ENCODE measurements at places on chromosomes 3 and 15.

GRCh38 chr3:134300520-134300919, 49.9 kb upstream of the RYK start:
- no peak for DNase-seq

DNA sequence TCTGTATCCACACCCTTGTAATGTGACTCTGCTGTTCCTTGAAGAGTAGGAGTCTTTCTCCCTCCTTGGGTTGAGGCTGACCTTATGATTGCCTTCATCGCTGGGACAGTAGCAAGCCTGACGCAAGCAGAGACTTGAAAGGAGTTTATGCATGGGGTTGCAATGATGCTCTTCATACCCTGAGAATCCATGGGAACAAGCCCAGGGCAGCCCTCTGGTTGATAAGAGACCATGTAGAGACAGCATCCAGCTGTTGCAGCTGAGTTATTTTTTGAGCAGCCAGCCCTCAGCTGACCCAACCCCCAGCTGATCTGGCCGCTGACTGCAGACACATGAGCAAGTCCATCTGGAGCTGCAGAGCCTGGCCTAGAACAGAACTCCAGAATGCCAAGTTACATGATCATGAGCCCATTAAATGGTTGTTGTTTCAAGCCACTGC, 60.6 kb upstream of the ARNT2 start:
- DNase-seq: no peak

- DNase-seq: no peak
These were observed 110.9 kb upstream of the PHLDB2 start for GRCh38 chr3:111748132-111748531.

GRCh38 chr3:56908004-56908403, 106.3 kb upstream of the ARHGEF3 start:
- DNase-seq: no peak

GRCh38 chr3:32375596-32375930, 16.1 kb upstream of the CMTM7 start:
- no peak for DNase-seq

DNA sequence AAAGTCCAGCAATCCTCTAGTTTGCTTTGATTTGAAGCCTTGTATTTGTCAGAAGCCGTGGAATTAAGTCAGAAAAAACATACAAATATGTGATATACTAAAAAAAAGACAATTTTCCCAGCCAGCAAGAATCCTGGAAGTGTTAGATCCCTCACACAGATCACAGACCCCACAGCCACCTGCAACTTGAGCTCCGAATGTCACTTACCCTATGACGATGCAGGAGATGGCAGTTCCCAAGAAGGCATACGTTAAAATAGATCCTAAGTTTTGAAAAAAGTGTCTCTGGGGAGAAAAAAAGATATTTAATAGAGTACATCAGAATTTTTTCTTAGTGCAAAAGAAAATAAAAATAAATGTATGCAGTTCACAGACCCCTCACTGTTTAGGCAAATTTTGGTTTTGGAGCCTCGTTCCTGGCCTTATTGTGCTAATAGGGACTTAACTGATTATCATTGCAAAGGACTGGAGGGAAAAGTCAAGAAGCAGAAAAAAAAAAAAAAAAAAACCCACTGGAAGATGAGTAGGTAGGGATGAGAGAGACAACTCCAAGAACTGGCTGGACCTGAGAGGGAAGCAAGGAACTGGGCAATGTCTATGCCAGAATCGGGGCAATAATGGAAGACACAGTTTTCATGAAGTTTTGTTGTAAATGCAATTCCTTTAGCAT, 53.3 kb downstream of the SLC9A9 start:
- DNase-seq: no peak

DNA sequence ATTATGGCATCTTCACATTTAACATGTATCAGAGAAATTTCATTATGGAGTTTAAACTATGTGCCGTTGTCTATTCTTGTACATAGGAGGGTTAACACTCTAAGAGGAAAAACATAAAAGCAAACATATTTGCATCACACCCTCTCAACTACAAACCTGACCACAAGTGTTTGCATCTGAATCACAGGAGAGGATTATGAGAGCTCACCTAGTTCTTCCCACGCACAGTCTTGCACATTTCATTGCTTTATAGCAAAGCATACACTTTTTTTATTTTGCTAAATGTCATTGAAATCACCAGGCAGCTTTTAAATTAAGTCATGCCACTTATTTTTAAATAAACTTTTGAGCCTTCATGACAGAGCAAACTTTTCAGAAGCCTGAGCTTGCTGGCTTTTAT, 12.5 kb downstream of the TRAT1 start:
- no peak for DNase-seq

DNA sequence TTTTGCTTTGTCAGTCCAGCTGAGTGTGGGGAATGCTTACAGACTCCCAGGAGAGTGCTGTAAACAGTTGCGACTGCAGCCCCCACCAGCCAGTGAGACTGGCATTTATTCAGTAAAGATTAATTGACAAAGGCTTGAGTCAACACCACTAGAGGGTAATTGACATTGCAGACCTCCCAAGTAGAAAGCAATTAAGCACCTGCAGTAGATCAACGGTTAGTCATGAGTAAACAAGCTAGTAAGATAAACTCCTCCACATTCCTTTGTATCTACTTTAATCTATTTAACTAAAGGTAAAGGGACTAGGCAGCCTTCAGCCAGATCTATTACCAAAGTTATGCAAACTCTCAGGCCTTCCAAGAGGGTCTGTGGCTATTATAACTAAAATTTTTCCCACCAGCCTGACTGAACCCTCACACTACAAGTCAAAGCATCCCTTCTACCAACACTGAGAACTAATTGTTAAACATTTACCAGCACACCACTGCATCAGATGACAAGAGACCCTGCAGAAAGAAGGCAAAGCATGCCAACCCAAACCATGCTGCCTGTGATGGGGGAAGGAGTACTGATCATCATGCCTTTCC, 30.5 kb upstream of the GALNT15 start:
- DNase-seq: no peak

DNA sequence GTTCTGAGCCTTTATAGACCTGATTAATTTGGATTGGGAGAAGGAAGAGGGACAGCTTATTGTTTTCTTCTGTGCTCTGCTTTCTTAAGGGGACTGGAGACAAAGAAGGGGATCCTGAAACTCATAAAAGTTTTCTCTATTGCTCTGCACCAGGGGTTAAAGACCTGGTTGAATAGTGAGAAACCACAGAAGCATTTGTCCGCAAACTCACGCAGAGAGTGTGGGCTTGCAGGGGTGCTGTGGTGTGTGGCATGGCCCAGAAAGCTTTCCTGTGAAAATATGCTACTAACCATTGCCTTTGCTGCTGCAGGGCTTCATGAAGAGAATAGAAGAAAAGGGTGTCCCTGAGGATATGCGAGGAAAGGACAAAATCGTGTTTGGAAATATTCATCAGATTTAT, 73.1 kb upstream of the UMPS start:
- DNase-seq: no peak

DNA sequence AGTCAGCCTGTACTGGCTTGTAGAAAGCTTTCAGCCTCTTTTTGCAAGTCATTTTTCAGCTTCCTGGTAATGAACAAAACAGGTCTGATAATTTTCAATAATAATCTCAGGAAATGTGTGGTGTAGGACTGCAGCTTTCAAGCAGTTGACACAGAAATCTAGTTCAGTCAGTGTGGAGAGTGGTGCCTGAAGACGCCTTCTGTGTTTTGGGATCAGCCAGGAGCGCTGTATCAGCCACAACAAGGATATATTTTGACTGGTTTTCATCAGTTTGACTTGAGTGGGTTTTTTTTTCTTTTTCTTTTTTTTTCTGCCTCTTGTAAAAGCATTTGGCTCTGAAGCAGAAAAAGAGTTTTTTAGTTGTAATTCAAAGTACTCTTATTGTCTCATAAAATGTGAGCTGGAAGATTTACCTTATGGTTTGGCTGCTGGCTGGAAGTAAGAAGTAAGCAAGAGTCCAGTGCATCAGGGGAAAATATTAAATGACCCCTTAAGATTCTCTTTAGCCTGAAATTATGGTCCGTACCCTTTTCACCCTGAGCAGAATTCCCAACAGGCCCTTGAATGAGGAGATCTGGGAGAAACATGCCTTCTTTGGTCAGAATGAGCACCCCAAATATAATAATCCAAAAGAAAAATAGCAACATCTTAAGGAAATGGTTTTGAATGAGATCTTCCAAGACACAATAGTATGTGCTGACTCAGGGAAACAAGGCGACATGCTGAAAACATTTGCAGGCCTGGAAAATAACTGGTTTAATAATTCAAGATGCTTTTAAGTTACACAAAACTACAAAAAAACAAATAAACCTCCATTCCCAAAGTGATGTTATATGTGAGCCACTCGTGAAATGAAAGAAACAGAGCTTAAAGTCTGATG, 332.7 kb upstream of the ADAMTS9 start:
- no peak for DNase-seq

DNA sequence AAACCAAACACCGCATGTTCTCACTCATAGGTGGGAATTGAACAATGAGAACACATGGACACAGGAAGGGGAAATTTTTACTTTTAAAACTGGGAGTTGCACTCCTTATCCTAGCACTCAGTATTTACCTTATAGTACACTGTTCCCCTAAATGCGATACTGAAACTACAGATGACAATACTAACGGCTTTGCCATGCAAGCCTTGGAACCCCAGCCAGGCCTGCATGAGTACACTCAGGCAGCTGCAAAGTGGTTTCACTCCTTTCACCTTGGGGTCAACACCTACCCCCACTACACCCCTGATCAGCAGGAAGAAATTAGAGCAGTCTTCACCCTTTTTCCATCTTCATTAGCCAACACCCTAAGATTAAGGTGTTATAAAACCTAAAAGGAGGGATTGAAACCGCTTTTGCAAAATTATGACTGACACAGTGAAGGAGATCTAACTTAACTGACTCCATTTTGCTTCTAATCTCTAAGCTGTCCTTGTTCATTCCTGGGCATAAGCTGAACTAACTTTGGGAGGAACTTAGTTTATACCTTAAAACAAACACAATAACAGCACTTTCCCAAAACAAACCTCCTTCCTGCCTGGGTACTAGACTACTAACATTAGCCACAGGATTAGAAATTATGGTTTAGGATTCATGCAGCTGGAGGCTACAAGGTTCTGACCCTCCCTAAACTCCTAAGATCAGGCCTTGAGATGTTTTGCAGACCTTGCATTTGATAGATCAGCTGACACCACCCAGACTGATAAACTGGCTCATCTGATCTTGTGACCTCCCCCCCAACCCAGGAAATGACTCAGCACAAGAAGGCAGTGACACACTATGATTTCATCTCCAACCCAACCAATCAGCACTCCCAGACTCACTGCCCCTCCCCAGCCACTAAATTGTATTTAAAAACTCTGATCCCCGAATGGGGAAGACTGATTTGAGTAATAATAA, 452.1 kb upstream of the PPP2R3A start:
- no peak for DNase-seq

GRCh38 chr15:84625123-84625522, 24.3 kb downstream of the ZSCAN2 start:
- DNase-seq: no peak

Measured in GM06990 (cell line).